ENCODE measurements at places on chromosomes 5 and 9.

- DNase-seq = no peak
Observed at GRCh38 chr5:141431286-141431685, 979 bp downstream of the PCDHGA12 start.

DNA sequence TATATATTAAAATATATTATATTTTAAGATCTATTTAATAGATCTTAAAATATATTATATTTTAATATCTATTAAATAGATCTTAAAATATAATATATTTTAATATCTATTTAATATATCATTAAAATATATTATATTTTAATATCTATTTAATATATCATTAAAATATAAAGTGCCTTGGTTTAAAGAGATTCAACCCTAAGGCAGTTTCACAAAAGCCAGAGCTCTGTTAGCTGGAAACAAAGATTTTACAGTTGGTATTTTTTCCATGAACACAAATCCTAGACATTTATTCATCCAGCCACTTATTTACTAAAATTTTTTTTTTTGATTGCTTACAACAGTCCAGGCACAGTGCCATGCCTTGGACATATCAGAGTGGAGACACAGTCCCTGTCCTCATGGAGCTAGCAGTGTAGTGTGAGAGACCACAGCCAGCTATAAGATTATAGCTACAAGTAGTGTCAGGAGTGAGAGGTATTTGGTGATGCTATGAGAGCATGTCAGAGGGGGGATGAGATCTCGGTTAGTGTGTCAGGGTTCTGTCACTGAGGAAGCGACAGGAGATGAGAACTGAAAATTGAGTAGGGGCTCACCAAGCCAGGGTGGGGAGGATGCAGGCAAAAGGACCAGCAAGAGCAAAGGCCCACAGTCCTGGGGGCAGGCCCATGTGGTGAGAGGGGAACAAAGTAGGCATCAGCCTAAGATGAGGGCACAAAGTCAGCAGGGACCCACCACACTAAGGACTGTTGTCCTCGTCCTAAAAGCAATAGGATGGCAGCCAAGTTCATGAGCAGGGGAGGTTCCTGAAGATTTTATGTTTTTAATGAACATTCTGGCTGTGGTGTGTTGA is 74.5 kb downstream of the FBXO38 start:
- no peak for DNase-seq

DNA sequence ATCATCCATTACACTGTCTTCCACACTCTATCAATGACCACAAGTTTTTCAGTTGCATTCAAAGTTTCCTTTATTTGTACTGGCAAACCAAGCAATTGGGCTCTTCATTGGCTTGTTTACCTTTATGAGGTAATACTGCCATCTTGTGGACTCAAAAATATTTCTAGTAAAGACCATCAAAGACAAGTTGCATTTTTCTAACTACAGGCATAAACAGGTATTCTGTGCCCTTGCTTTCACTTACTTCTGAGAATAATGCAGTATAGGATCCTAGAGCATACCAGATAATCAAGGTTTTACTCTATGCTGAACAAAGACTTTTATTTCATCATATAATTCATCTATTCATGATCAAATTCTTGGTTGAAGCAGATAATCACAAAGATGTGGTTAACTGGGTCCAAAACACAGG is 173.7 kb upstream of the POU5F2 start:
- no peak for DNase-seq

GRCh38 chr5:76532052-76532451 is 91.2 kb downstream of the F2RL2 start:
- DNase-seq = no peak

- DNase-seq = no peak
Observed at GRCh38 chr5:499233-500209, 24.7 kb downstream of the SLC9A3 start.

- no peak for DNase-seq
Observed at GRCh38 chr5:173839117-173839713, 48.9 kb upstream of the CPEB4 start.

- DNase-seq = no peak
Observed at GRCh38 chr5:131281133-131281867, 17.4 kb downstream of the CDC42SE2 start.

GRCh38 chr5:177448244-177448950 is 1.8 kb downstream of the PRR7 start:
- no peak for DNase-seq

- DNase-seq = no peak
Observed at GRCh38 chr9:131260751-131261452, 15.4 kb downstream of the FAM78A start.

GRCh38 chr9:15543047-15543813 is 9.6 kb upstream of the CCDC171 start:
- DNase-seq = no peak

GRCh38 chr5:61620699-61621182 is 288.7 kb downstream of the ZSWIM6 start:
- DNase-seq = no peak

- no peak for DNase-seq
Observed at GRCh38 chr9:107992271-107992670, 502.7 kb upstream of the KLF4 start.

GRCh38 chr5:170612256-170612678 is 108.4 kb downstream of the KCNIP1 start:
- DNase-seq = no peak

DNA sequence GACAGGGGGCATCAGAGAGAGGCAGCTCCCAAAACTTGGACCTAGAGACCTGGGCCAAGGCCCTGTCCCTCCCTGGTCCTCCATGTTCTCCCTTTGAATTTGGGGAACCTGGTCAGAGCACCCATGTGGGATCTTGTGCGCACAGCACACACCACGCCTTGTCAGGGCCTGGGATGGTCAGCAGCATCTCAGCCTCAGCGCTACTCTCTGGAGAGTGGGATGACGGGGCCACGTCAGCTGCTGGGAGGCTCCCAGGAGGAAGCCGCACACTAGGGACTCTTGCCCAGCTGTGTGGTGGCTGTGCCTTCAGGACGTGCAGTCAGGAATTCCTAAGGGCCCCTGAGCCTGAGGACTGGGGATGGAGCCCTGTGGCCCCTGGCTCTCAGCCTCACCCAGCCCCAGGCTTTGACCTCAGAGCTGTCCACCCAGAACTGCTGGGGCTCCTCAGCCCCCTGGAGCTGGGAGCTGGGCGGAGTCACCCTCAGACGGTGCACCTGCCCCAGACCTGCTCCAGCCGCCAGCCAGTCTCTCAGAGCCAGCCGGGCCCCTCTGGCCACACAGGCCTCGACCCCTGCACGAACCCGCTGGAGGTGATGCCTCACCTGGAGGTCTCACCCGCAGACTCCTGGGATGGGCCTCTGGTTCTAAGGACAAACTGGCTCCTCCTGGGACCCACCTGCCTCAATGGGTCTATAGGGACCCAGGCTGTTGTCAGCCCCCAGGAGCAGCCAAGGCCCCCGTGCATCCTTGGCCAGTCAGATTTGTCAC is 38.3 kb upstream of the EGFL7 start:
- no peak for DNase-seq

DNA sequence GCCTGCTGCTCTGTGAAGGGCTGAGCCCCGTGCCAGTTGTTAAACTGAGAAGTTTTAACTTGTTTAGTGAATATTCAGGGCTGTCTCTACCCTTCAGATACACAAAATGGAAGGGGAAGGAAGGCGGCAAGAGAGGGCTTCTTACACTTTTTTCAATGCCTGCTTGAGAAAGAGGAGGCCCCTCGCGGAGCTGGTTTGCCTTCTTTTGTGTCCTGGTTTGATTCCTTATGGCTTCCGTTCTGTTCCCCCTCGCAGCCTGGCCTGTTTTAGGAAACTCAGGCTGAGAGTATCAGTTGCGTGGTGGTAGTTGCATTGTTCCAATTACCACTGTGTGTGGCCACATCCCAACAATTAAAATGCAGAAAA is 1.0 kb downstream of the FAM53C start:
- no peak for DNase-seq

- no peak for DNase-seq
Observed at GRCh38 chr9:106758911-106759310, 104.1 kb upstream of the ZNF462 start.

- DNase-seq = no peak
Observed at GRCh38 chr5:104266161-104266560, 703.6 kb upstream of the NUDT12 start.

GRCh38 chr5:60444661-60445360 is 255.2 kb downstream of the DEPDC1B start:
- DNase-seq = no peak

DNA sequence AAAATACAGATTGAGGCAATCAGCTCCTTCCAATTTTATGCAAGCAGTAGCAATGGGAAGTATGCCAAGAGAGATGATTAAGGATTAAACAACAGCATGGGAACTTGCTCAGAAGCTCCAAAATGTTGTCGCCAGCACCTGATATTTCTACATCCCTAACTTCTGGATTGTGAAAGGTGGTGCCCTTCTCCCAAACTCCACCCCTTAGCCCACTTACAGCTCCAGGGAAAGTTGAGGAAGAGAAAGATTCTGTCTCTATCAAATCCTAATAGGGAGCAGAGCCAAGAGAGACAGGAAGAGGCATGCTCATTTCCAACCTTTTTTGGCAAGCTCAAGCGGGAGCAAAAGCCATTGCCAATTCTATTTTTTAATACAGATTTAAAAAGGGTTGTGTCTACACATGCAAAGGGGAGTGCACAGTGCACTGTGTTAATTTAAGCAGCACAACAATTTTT is 92.4 kb upstream of the NR3C1 start:
- DNase-seq = no peak

- no peak for DNase-seq
Observed at GRCh38 chr5:124705577-124705976, 40.9 kb downstream of the ZNF608 start.

DNA sequence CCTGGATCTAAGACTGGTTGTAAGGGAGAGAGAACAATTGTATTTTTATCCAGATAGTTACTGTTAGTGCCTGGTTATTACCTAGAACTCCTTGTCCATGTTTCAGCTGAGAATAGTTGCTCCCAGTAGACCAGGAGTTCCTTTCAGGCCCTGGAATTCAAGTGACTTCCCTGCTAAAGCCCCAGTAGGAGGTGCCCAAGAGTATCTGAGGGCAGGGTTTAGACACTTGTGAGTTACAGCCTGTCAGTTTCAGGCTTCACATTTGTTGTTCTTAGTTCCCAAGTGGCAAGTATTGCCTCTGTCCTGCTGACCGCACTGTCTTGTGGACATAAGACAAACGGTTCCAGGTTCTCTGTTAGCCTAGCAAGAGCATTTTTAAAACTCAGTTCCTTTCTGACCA is 743.9 kb upstream of the SEMA6A start:
- DNase-seq = no peak

- DNase-seq = no peak
Observed at GRCh38 chr9:14317667-14318320, 3.9 kb upstream of the NFIB start.

DNA sequence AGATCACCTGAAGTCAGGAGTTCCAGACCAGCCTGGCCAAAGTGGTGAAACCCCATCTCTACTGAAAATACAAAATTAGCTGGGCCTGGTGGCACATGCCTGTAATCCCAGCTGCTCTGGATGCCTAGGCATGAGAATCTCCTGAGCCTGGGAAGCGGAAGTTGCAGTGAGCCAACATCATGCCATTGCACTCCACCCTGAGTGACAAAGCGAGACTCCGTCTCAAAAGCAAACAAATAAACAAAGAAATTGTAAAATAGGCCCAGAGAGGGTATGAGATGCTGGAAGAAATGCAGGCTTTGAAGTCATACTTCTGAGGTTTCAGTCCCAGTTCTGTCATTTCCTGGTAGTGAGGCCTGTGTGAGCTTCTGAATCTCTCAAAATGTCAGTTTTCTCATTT is 5.3 kb upstream of the ARHGEF37 start:
- no peak for DNase-seq

DNA sequence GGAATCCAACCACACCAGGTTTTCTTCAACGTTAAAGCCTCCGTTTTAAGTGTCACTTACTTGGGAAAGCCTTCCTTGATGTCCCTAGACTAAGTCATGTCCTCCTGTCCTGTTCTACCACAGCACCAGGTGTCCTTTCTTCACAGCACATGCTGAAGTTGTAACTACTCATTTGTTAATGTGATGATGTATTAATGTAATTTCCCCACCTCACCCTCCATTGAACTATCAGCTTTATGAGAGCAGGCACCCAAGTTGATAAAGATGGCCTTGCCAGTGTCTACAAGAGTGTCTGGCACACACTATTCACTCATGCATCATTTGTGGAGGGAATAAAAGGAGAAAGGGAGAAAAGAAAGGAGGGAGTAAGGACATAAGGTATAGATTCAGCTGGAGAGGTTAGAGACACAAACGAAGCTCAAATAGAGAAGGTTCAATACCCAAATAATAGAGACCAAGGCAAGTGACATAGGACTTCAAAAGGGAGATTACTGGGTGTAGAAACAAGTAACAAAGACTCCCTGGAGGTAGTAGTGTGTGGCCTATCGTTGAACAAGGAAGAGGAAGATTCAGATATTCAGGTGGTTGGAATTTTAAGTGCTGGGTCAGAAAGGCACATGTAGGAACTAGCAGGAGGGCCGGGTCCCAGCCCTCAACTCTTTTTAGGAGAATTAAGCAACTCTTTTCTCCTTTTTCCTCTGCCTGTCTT is 6.6 kb downstream of the ITK start:
- no peak for DNase-seq

- DNase-seq = no peak
Observed at GRCh38 chr5:58893551-58893950, 310.7 kb downstream of the RAB3C start.

DNA sequence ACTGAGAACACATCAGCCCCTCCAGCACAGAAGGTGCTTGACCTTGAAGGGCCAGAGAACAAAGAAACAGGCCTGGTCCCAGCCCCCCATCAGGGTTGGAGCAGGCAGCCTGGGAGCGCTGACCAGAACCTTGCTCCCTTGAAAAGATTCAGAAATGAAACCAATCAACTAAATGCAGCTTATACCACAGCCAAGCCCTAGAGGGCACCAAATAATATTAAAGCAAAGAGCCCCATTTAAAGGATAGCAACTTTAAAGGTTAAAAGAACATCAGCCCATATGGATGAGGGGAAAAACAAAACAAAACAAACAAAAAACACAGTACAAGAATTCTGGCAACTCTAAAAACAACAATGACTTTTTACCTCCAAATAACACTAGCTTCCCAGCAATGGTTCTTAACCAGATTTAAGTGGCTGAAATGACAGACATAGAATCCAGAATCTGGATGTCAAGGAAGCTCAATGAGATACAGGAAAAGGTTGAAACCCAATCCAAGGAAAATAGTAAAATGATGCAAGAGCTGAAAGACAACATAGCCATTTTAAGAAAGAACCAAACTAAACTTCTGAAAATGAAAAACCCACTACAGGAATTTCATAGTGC is 471.9 kb downstream of the MTRR start:
- no peak for DNase-seq

DNA sequence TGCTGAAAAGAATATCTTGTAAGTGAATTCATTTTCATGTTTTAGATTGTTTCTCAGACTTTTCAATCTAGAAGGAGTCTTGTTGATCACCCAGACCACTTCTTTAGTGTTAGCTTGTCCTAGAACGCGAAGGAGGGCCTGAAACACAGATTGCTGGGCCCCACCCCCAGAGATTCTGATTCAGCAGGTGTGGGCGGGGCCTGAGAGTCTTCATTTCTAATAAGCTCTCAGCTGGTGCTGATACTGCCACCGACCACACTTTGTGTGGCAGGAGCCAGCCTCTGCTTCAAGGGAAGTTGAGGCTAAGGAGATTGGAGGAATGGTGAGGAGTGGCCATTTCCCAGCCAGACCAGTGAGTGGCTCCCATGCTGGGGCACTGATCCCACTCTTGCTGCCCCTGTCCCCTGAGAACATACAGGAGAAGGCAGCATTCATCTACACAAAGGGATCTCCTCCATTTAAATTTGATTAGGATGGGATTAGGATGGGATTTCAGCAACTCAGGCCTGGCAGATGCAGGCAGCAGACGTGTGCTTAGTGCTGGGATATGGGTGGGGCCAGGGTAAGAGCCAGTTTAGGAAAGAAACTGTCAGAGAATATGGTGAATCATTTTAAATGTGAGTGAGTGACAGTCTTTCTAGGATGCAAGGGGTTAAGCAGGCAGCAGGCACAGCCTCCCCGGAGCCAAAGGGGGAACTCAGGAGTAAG is 35.9 kb downstream of the ZNF618 start:
- no peak for DNase-seq
